Inflammatory macrophage (primary cell): ENCODE measurements at places on chromosomes 3 and 15.
A peak's percentile ranks its signal among the peaks of the same experiment; 100 is the strongest.

- peak; percentile 79 for DNase-seq
Measured at GRCh38 chr3:5197470-5198312, 10.2 kb downstream of the EDEM1 start.

DNA sequence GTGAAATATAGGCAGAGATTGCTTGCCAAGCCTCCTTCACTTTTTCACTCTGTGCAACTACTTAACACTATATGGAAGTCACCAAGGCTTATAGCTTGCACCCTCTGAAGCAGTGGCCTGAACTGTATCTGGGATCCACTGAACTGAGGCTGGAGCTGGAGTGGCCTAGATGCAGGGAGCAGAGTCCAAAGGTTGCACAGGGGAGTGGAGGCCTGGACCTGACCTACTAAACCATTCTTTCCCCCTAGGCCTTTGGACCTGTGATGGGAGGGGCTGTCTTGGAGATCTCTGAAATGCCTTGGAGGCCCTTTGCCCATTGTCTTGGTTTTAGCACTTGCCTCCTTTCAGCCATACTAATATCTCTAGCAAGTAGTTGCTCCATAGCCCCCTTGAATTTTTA, 57.5 kb downstream of the P2RY1 start:
- no peak for DNase-seq

DNA sequence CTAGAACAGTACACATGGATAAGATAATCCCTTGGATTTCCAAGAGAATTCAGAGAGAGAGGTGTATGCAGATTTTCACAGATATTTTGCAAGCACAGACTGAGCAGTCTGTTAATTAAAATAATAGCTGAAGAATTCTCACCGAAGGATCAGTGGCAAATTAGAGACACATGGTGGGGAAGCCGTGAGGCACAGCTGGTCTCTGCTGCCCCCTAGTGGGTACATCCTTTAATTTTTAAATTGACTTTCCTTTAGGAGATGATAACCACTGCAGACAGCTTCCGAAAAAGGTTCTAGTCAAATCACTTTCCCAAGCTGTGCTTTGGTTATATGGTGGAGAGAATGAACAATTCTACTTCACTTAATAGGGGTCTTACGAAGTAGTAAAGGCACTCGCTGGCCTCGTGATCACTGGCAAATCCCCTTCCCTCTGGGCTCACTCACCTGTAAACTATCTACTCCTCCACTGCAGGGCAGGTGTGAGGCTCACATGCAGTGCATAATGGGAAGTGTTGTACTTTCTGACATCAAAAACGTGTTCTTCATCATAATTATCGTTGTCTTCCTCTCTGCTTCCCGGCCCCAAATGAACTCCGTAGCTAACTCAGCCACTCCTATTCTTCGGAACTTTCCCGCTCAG, 19.5 kb downstream of the MESD start:
- peak; percentile 73 for DNase-seq

GRCh38 chr3:156637480-156638022, 36.8 kb upstream of the TIPARP start:
- no peak for DNase-seq

- peak; percentile 38 for DNase-seq
Measured at GRCh38 chr3:73094129-73094528, 32.7 kb downstream of the EBLN2 start.

DNA sequence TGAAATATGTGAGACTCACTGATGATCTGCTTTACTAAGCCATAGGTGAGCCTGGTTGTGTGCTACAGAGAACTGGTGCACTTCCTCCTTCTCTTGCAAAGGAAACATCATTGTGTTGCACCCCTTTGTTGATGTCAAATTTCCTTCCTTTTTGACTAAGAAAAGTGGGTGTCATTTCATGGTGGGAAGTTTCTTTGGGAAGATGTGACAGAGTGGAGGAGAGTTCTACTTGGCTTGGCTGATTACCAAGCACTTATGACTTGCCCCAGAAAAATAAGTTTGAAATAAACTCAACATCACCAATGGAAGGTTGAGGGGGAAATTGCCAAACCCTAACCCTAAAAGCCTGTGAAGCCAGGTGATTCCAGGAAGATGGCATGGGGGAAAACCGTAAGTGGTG, 53.5 kb upstream of the KIF23 start:
- peak; percentile 44 for DNase-seq

GRCh38 chr3:175200391-175201095, 341.4 kb downstream of the NAALADL2 start:
- DNase-seq: no peak

GRCh38 chr3:153970741-153971347, 150.3 kb upstream of the ARHGEF26 start:
- DNase-seq: no peak

GRCh38 chr3:172272698-172273097, 175.6 kb downstream of the GHSR start:
- no peak for DNase-seq

DNA sequence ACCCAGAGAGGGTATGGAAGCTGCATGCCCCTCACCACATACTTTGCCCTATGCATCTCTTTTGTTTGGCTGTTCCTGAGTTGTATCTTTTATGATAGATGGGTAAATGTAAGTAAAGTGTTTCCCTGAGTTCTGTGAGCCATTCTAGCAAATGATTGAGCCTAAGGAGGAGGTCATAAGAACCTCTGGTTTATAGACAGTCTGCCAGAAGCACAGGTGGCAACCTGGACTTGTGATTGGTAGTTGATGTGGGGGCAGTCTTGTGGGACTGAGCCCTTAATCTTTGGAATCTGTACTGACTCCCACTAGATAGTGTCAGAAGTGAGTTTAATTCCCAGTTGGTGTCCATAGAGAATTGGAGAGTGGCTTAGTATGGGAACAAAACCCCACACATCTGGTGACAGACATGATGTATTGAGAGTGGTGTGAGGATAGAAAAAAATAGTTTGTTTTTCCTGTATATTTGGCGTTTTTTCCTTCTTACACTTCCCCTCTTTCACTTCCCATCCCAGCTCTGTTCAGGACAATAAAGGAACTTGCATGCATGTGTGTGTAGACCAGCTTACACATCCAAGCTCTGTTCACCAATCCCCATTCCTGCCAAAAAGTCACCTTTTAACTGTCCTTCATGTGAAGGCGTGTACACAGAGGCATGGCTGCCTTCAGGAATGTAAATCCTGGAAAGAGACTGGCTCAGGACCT, 38.1 kb upstream of the SPPL2A start:
- peak; percentile 20 for DNase-seq

DNA sequence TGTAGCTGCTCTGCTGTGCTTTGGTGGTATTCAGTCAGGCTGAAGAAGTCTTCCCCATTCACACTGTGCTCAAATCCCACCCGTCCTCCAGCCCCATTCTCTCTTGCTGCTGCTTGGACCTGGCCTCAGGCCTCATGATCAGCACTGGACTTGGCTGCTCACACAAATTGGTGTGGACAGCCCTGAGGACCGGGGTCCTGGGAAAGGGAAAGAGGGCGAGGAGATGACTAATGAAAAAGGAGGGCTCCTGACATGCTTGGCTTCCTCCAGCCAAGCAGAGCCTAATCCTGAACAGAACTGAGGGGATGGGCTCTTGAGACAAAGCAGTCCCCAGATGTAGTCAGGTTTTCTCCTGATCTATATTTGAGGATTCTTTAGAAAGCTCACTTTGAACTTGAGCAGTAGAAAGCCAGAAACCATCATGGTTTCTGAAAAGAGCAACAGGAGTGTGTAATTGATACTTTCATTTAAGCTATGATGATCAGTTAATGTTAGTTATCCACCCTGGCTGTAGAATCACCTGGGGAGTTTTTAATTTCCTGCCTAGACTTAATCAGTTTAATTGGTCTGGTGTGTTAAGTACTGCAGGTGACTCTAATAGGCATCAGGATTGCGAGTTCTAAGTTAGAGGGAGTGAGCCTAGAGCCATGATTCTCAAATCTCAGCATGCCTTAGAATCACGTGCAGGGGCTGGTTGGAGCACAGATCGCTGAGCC, 79.4 kb upstream of the THBS1 start:
- no peak for DNase-seq

DNA sequence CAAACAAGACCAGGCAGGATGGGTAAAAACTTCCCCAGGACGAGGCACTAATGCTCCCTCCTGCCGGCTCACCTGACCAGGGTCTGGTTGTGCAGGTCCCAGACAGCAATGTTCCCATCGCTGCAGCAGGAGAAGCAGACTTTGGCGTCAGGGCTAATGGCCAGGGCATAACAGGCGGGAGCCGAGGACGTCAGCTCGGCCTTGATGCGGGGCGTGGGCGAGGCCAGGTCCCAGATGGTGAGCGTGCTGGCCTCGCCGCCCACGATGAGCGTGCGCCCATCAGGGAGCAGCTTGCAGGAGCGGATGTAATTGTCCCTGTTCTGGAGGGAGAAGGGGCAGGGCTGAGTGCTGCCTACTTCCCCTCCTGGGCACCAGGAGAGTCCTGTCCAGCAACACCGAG, 43.4 kb downstream of the TLE3 start:
- no peak for DNase-seq

- no peak for DNase-seq
Measured at GRCh38 chr15:93645594-93645993, 556.6 kb upstream of the RGMA start.

DNA sequence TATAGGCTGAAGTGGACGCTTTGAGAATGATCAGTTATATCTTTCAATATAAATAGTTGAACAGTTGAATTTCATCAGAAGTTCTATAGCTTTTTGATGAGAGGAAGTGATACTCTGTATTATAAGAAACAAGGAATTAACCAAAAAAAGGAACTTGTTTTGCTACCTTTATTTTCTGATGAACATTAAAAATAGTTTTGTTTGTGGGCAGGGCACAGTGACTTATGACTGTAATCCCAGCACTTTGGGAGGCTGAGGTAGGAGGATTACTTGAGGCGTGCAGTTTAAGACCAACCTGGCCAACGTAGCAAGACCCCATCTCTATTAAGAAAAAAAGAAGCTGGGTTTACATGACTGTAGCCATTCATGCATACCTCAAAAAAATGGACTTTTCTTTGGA, 16.7 kb downstream of the BLOC1S6 start:
- DNase-seq: peak; percentile 57
